Stimulated activated CD4-positive, alpha-beta T cell treated with anti-CD3 and anti-CD28 coated beads, TNF-alpha, amount 100 ng/mL, for 4 hours (primary cell): ENCODE measurements at places on chromosomes 3 and 15.

- no peak for DNase-seq
Measured at GRCh38 chr3:109396806-109397205, 59.5 kb upstream of the DPPA4 start.

GRCh38 chr15:101772921-101773320 lies 30.4 kb upstream of the OR4F6 start:
- DNase-seq, result no peak

- no peak for DNase-seq
Measured at GRCh38 chr3:84692261-84692660, 266.5 kb upstream of the CADM2 start.

- DNase-seq, result no peak
Measured at GRCh38 chr3:169633105-169633504, 30.4 kb downstream of the MECOM start.

- no peak for DNase-seq
Measured at GRCh38 chr15:51837792-51838251, 8.4 kb downstream of the TMOD3 start.

GRCh38 chr3:55601366-55602080 lies 114.4 kb upstream of the WNT5A start:
- no peak for DNase-seq

- DNase-seq, result no peak
Measured at GRCh38 chr15:47293466-47294162, 423.7 kb upstream of the SEMA6D start.

DNA sequence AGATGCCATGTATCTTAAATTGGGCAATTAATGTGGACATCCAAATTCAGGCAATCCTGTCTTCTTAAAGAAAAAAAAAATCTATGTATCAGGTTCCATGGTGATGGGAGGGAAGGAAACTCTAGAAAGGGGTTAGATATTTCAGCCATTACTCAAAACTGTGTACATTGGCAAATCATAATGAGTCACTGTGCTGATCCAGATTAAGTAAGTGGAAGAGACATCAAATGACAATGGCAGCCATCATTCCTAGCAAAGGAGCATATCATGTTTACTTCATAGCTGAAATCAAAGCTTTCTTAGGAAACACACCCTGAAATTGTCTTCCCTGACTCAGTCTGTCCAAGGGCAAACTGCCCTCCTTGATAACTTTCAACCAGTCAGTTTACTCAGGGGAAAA lies 713.3 kb upstream of the GBE1 start:
- DNase-seq, result no peak

DNA sequence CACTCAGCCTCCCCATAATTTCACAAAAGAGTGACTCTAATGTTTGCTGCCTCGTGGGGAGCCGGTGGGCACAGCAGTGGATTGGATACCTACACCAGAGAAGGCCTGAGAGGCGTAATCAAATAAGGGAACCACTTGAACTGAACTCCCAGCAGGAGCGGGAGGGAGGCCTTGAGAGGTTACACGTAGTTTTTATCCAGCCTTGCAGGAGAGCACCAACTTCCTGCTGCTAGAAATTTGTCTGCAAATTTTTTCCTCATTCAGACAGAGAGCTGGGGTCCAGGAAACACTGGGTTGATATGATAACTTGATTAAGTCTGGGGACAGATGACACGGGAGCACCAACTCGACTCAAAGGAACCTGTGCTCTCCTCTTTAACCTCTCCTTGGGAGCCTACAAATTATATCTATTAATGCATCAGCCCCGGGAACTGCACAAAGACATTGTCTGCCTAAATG lies 69.8 kb downstream of the HES1 start:
- no peak for DNase-seq

DNA sequence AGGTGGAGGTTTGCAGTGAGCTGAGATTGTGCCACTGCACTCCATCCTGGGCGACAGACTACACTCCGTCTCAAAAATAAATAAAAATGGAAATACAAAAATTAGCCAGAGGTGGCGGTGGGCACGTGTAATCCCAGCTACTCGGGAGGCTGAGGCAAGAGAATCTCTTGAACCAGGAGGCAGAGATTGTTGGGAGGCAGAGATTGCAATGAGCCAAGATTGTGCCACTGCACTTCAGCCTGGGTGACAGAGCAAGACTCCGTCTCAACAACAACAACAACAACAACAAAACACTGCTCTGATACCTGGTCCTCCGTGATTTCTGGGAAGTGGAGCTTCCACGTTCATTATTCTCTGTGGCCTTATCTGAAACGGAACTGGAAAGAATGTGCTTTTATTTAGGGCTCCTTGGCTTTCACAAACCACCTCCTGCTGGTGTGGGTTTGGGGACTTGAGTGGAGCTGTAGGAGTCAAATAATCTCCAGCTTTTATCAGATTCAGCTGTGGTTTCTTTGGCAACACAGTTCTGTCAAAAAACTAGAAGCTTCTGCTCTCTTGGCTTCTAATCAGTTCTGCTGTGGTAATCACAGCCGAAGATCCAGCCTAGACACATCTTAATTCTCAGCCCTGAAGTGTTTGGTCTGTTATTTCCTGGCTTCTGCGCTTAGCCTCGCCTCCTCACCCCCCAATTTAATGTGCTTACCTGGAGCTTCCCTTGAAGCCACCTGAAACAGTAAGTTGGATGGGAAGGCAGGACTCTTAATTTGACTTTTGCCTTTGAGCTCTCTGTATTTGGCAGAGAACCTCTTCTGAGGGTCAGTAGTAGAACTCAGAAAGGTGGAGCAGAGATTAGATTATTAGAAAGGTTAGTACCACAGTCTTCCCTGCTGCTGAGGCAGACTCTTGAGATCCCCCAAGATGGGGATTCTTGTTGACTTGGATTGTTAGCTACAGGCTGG lies 21.4 kb downstream of the IRAK2 start:
- no peak for DNase-seq

DNA sequence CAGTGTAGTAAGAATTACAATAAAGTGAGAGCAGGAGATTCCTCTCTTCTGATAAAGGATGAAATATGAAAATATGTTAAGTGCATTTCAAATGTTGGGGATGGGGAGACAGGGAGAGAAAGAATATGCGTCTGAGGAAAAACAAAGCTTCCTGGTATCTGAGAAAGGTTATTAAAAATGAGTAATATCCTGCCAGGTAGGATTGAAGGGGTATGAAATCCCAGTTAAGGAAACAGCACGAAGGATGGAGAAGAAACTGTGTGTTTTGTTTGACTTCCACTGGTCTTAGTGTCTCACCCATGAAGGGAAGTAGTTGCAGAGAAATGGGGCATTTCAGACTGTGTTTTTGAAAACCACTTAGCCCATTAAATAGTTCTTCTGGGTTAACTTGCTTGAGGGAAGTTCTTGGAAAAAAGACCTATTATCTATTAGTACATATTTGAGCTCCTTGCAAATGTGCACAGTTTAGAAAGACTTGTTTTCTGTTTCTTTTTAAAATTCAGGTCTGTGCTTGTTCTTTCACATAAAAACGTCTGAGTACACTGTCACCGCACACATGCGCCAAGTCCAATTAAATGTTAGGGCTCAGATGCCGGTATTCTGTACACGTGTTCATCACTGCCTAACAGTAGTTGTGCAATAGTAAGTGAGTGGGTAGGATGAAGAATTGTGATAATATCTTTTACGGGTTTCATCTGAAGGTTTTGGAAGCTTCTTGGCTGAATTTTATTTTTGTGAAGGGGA lies 196.1 kb upstream of the P2RY1 start:
- no peak for DNase-seq

DNA sequence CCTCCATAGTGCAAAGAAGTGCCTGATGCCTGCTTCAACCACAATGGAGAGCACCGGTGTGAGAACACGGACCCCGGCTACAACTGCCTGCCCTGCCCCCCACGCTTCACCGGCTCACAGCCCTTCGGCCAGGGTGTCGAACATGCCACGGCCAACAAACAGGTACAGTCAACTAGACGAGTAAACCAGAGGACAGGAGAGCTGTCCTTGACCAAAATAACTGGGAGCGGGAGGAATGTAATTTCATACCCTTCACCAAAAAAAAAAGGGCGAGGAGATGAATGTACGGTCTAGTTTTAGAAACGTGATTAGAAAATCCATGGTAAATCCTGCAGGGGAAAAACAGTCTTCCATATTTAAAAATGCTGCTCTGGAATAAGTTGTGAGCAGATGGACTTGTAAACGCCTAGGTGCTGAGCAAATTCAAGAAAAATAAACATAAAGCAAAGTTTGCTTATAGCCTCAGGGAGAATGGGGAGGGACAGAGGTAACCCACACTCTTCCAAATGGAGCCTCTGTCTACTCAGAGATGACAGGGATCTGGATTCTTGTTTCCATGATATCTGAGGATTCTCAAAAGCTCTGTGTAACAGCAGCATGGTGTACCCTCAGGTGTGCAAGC lies 8.4 kb downstream of the THBS1 start:
- no peak for DNase-seq

GRCh38 chr3:179166561-179167201 lies 18.5 kb downstream of the PIK3CA start:
- no peak for DNase-seq

DNA sequence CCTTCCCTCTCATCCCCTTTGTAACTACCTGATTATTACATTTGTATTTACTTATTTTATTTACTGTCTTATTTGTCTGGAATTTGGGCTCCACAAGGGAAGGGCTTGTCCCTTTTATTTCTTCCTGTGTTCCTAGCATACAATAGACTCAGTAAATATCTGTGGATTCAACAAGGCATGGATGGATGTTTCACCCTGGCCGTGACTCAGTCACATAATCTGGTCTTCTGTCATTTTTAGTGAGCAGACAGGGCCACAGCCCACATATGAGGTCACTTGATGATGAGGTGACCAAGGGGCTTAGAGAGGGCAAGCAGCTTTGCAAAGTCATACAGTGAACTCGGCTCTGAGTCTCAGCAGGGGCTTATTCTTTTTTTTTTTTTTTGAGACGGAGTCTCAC lies 7.8 kb upstream of the DAG1 start:
- no peak for DNase-seq

DNA sequence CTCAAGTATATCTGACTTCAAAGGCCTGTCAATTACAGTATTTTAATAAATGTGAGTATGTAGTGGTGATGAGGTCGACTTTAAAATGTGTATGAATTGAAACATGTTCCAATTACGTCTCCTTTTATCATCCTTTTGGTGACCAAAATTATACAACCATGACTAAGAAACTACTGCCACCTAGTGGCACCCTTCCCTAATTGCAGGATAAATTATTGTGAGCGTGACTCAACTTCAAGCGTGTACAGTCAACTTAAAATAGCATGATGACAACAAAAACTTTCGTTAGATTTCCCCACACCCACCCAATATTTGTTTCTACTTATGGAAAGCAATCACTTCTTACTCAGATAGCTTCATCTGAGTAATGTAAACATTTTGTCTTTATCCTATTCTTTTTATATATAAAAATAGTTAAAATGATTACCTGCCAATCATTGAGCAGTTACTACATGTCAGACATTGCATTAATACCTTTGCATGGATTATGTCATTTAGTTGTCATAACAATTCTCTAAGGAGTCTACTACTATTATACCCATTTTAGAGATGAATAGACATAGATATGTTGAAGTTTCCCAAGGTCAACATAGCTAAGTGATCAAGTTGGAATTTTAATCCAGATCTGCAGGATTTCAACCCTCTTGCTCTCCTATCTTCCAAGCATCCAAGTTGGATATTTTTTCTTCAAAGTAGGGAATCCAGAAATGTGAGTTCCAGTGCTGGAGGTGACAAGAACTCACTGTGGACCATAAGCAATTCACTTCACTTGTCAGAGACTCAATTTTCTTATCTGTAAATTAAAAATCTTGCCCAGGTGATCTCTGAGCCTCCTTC lies 106.0 kb downstream of the MEX3B start:
- DNase-seq, result no peak

DNA sequence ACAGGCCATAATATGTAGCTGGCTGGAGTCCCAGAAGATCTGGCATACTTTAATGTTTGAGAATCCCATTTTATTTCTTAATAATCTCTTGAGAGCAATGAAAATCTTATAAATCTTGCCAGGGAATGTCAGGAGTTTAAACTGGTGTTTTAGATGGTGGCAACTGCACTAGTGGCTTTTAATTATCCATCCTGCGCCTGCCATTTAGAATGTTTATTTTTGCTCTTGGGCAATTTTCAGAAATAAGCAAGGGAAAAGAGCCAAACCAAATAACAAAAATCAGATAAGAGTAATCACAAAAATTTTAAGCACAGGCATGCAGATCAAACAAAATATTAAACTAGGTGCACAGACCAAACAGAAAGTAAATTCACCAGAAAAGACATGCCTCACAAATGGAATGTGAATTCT lies 41.9 kb upstream of the UBP1 start:
- no peak for DNase-seq

- DNase-seq, result no peak
Measured at GRCh38 chr3:182716114-182716688, 77.1 kb upstream of the ATP11B start.

- DNase-seq, result no peak
Measured at GRCh38 chr3:34277110-34277509, 478.7 kb downstream of the PDCD6IP start.

- DNase-seq, result no peak
Measured at GRCh38 chr3:98982351-98982750, 80.9 kb upstream of the DCBLD2 start.

DNA sequence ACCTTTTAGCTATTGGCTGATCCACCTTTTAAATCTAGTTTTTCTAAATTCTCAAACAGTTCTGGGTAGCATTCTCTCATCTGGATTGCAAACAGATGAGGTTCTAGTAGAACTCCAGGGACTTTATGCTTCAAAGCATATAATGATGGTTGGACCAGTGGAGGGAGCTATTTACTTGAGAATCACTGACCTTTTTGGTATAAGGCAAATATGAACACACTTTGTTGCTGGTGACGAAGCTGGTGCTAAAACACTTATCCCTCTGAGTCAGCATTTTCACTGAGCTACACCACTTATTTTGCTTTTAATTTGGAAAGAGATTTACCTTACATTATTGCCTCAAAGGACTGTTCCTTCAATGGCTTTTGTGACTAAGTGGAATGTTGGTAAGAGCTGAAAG lies 58.6 kb upstream of the SLITRK3 start:
- no peak for DNase-seq

GRCh38 chr3:107892955-107893624 lies 197.7 kb downstream of the CD47 start:
- no peak for DNase-seq

DNA sequence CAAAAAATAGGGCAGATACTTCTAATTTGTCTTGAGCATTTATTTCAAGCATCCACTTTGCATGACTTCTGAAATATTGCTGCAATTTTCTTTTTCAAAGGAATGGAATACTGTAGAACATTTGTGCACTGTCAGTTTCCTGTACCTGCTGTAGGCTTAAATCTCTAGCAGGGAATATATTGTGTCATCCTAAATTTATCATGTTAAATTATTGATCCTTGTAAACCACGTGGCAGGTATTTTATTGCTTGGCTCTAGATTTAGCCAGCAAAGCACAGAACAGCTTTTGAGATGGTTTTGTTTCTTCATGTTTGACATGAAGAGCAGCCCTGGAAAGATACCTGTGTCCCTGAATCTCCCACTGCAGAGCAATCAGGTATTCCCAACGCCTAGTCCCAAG lies 470.1 kb downstream of the GABRG3 start:
- DNase-seq, result no peak

- no peak for DNase-seq
Measured at GRCh38 chr3:52429031-52429430, 15.9 kb downstream of the SEMA3G start.
